ENCODE measurements at places on chromosomes 1 and 21.

DNA sequence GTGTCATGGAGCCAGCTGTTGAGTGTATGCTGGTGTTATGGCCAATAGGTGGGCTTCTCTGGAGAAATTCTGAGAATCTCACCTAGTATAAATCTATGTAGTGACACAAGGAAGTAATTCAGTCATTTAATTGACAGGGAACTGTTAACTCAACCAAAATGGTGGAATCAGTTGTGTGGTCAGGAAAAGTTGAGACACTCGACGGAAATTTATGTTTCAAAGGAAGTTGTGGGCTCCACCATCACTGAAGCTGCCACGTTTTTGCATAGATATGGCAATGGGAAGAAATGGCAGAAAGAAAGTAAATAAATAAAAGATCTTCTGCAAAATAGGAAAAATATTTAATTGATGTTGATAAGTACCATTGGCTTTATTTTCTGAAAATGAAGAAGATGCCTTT is 84.5 kb downstream of the ATP6V1G3 start:
- no peak for DNase-seq

DNA sequence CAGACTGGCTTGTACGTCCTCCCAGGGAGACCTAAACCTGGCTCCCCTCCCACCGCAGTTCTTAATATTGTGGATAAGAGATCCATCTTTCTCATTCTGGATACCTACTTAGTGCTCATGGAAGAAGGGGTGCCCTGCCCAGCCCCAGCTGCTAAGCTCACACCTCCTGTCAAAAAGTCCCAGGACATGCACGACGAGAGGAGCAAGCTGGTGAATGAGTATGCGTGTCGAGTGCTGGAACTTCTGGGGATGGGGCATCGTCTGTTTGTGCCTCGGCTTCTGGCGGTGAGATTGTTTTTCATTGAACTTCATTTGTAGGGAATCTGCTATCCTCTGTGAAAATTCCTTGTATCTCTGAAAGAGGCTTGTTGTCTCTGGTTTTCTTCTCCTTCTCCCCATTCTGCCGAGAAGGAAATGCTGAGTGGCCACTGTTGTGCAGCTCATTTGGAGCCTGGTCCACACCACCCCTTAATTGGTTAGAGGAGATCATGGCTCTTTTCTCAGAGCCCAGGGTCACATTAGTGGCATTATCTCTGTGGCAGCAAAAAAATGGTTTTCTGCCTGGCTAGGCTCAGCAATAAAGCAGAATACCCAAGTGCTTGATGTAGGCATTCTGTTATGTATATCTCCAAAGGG is 199.4 kb upstream of the CACYBP start:
- no peak for DNase-seq

DNA sequence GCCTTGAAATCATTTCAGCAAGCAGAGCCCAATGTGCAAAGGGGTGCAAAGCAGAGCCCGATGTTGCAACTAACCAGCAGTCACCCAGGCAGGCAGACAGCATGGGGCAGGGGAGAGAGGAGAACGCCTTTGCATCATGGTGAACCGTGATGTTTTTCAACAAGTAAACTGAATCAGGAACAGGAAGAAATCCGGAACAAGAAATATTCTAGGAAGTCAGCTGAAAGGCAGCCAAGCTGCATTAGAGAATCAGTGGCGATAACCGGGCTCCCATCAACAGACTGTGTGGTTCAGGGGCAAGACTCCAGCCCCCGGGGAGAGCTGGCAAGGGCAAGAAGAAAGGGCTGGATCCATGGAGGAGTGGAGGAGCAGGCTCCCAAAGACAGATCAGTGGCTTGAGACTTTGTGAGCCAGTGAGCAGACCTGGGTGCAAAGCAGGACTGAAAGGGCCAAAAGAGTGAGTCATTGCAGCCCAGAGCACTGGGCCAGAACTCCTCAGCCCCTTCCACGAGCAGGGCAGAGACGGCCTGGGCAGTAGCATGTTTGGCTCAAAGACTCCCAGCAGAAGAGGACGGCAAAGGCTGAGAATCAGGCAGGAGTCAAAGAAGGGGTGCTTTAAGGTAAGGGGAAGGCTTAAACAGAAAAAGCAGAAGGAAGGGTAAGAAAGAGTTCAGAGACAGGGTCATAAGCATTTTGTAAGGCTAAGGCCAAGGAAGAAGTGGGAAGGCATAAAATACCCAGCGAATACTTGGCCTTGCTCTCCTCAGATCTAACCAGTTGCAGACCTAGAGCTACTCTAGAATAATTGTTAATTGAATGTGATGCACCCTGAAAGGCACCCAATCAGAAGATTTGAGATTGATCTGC is 155.0 kb downstream of the SETD4 start:
- no peak for DNase-seq

GRCh38 chr1:2789986-2790581 is 11.4 kb downstream of the TTC34 start:
- DNase-seq: no peak

DNA sequence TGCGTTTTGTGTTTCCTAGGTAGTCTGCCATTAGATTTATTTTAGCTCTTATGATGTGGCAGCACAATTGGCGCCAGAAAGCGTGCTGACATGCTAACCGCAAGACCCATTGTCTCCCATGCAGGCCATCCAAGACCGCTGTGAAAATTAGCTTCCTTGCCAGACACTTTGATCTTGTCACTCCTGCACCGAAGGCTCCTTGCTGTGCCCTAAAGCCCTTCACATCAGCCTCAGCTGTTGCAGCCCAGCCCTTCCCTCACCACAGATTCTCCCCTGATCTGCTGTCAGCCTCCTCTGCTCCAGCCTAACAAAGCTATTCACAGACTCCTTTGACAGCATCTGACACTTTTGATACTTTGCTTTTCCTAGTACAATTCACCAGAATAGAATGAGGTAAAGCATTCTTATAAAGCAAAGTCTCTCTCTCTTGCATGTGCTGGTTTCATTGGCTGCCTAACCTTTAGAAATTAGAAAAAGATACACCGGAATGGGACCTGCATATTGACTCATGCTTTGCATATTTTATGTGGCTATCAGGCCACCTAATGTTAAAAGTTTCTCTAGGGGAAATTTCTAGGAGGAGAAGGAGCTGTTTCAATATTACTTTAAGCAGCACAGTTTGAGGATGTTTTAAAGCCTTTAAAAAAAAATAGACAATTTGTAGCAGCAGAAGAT is 280.3 kb upstream of the FMN2 start:
- DNase-seq: no peak

GRCh38 chr21:44692798-44693512 is 4.0 kb upstream of the KRTAP10-12 start:
- no peak for DNase-seq

- no peak for DNase-seq
Measured at GRCh38 chr1:169060919-169061639, 45.4 kb upstream of the ATP1B1 start.

DNA sequence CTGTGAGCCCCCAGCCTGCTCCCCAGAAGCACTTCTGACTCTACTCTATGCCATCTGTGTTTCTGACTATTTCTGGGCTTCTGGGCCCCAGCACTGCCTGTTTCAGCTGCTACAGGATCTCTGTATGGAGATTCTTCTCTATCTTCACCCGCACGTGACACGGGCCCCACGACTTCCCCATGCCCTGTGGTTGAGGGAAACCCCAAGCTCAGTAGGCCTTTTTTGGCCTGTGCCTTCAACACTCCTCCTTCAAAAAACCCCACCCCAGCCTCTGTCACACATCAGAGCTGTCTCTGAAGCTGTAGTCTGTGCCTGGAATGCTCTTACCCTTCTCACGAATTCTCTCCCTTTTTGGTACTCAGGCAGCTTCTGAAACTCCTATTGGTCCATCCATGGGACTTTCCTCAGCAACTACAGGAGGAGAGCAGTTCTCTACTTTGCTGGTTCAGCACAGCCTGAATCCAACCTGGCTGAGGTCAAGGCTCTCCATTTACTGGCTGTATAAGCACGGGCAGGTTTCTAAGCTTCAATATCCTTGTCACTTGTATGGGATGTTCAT is 2.0 kb upstream of the NID1 start:
- no peak for DNase-seq

All from fibroblast of gingiva (primary cell).